ENCODE measurements at places on chromosomes 4 and X. TPM values are rescaled to one million over a fixed set of nuclear protein-coding genes. Genes with fewer than 3 reads are reported as not detected.

DNA sequence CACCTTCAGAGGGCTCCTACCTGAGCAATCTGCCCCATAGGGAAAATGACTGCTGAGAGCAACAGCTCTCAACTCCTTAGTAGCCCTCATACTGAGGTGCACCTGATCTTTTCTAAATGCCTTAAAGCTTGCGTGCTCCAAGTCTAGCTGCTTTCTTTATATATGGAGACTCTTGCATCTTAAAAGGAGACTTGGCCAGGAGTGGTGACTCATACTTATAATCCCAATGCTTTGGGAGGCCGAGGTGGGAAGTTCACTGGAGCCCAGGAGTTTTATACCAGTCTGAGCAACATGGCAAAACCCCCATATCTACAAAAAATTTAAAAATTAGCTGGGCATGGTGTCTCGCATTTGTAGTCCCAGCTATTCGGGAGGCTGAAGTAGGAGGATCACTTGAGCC lies 78.1 kb upstream of the TRIM2 start:
- H3K36me3 ChIP-seq = no peaks in the 10 kb centered on the region
- no peak overlapping the region for H3K4me3 ChIP-seq
- no peaks in the 10 kb centered on the region for H3K4me1 ChIP-seq
- no peak for DNase-seq

GRCh38 chr4:10535912-10536311 lies 78.7 kb upstream of the ZNF518B start:
- no peak overlapping the region for H3K27ac ChIP-seq
- DNase-seq = no peak
- no peak overlapping the region for H3K4me3 ChIP-seq
- no peaks in the 10 kb centered on the region for H3K36me3 ChIP-seq
- H3K4me1 ChIP-seq = no peaks in the 10 kb centered on the region
- no peaks in the 10 kb centered on the region for H3K27me3 ChIP-seq

DNA sequence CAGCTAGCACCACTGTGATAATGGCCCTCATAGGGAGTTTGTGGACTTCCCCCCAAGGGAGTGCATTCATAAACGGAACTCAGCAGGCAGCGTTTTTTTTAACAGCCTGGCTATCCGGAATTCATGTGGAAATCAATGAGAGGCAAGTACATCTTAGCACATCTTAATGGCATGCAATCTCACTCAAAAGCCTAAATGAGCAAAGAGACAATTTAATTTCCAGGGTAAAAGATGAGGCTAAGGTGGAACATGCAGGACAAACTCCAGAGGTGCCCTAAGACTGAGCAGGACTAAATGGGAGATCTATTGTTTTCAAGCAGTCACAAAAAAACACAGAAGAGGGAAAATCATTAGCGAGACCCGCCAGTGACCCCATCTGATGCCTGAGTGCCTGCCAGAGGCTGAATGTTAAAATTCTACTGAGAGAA lies 243.5 kb upstream of the KCNIP4 start:
- no peaks in the 10 kb centered on the region for H3K36me3 ChIP-seq
- DNase-seq = no peak
- no peak overlapping the region for H3K27ac ChIP-seq
- H3K4me3 ChIP-seq = no peak overlapping the region
- H3K4me1 ChIP-seq = no peaks in the 10 kb centered on the region

DNA sequence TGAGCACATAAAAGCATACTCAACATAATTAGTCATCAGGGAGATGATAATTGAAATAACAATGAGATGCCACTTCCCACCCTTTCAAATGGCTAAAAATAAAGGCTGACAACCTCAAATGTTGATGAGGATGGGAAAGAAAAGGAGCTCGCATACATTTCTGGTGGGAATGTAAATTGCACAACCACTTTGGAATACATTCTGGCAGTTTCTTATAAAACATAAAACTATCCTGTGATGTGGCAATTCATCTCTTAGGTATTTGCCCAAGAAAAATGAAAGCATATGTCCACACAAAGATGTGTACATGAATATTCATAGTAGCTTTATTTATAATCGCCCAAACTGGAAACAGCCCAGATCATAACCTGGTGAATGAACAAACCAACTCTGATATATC lies 687 bp upstream of the ZNF275 start:
- no peak for DNase-seq
- no peaks in the 10 kb centered on the region for H3K27me3 ChIP-seq
- H3K36me3 ChIP-seq = no peaks in the 10 kb centered on the region
- H3K4me3 ChIP-seq = no peak overlapping the region
- H3K27ac ChIP-seq = no peak overlapping the region

DNA sequence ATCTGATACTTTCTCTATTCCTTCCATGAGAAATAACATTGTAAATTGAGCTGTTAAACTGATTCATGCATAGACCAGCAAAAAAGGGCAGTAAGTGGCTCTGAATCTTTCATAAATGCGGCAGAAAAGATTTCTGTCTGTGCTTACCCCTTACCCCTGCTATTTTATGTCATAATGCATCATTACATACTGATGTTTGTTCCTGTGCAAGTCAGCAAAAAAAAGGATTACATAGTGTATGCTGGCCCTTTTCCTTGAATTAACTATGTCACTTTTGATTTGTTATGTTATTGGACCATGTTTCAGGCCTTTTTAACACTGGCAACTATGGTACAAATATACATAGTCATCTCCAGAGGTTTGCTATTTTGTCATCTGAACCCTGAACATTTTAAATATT lies 2159.7 kb downstream of the PCDH7 start:
- H3K4me3 ChIP-seq = no peak overlapping the region
- H3K4me1 ChIP-seq = no peaks in the 10 kb centered on the region
- no peaks in the 10 kb centered on the region for H3K36me3 ChIP-seq
- no peaks in the 10 kb centered on the region for H3K27me3 ChIP-seq
- H3K27ac ChIP-seq = no peak overlapping the region

- no peaks in the 10 kb centered on the region for H3K4me1 ChIP-seq
- no peaks in the 10 kb centered on the region for H3K36me3 ChIP-seq
- H3K4me3 ChIP-seq = no peak overlapping the region
- no peaks in the 10 kb centered on the region for H3K27me3 ChIP-seq
- no peak for DNase-seq
These were observed 10.2 kb downstream of the TEX13A start for GRCh38 chrX:105210258-105210657.

GRCh38 chr4:101357751-101358150 lies 10.4 kb upstream of the PPP3CA start:
- H3K36me3 ChIP-seq = no peaks in the 10 kb centered on the region
- H3K4me1 ChIP-seq = no peaks in the 10 kb centered on the region
- H3K27me3 ChIP-seq = no peaks in the 10 kb centered on the region
- DNase-seq = no peak
- H3K4me3 ChIP-seq = no peak overlapping the region

DNA sequence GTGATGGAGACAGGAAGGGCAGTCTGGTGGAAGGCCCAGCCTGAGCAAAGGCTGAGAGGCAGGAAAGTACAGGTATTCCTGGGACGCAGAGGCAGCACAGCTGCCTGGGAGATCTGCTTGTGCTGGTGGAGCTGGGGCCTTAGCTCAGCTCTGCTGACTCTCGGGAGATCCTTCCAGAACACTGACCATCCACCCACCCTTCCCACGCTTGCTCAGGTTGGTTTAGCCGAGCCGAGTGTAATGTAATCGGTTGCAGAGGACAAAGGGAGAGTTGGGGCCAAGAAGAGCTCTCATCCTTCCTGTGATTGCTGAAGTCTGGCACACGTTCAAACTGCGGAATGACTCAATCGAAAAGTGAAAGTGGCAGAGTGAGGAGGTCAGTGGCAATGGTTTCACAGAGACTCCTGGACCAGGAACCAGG lies 43.1 kb upstream of the GPR78 start:
- H3K27me3 ChIP-seq = no peaks in the 10 kb centered on the region
- peaks cover 16% of the 10 kb centered on the region for H3K4me1 ChIP-seq
- no peaks in the 10 kb centered on the region for H3K36me3 ChIP-seq
- peak; percentile 71 for DNase-seq
- peak overlapping the region; percentile 48 for H3K27ac ChIP-seq

GRCh38 chr4:94448815-94449375 lies 2.8 kb upstream of the PDLIM5 start:
- no peaks in the 10 kb centered on the region for H3K27me3 ChIP-seq
- no peaks in the 10 kb centered on the region for H3K4me1 ChIP-seq
- no peak overlapping the region for H3K4me3 ChIP-seq
- no peak for DNase-seq
- H3K36me3 ChIP-seq = no peaks in the 10 kb centered on the region

DNA sequence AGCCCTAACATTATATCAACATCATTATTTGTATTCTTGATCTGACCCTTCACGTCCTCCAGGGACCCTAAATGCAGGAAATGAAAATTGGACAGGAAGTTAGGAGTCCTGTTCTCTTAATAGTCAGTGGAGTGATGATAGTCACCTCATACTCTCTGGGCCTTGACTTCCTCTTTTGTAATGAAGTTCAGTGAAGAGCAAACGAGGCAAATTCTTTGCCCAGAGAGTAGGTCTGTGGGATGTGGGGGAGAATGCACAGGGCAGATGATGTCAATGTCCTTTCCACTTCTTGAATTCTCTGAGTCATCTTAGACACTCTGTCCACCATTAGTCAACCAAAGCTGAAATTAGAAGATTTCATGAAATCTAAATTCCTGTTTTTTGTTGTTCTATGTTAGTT lies 17.1 kb upstream of the GPRIN3 start:
- no peak overlapping the region for H3K27ac ChIP-seq
- no peaks in the 10 kb centered on the region for H3K4me1 ChIP-seq
- H3K4me3 ChIP-seq = no peak overlapping the region
- DNase-seq = no peak
- no peaks in the 10 kb centered on the region for H3K27me3 ChIP-seq

GRCh38 chrX:74924449-74925224 lies 615 bp downstream of the NEXMIF start:
- no peaks in the 10 kb centered on the region for H3K4me1 ChIP-seq
- no peaks in the 10 kb centered on the region for H3K36me3 ChIP-seq
- DNase-seq = peak; percentile 46
- no peaks in the 10 kb centered on the region for H3K27me3 ChIP-seq
- peak overlapping the region; percentile 78 for H3K27ac ChIP-seq

Gene VSIG1
- 0.41 TPM for total RNA-seq

Gene RAB28
- 19.7 TPM for total RNA-seq

Gene GPRASP2
- total RNA-seq = 14.1 TPM

Gene SPATA4
- 10.2 TPM for total RNA-seq

Data from prostate gland (tissue), 2 donors.